ENCODE measurements at places on chromosomes 3 and 15.

GRCh38 chr3:103818800-103819199 lies 1384.0 kb downstream of the ZPLD1 start:
- no peak for DNase-seq

DNA sequence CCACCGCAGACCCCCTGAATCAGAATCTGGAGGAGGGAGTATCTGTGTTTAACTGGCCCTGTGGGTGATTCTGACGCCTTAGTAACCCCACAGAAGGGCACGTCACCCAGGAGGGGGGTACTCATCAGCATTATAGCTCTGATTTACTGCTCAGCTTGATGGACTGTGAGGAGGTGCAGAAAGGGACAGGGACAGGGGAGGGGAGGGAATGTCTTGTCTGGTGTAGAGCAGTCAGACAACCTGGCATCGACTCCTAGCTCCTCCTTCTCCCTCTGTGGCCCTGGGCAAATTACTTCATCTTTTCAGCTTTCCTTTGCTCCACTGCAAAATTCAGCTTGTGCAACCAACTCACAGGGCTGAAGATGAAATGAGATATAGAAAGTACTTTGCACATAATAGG lies 42.3 kb upstream of the GLCE start:
- DNase-seq, result no peak

- DNase-seq, result no peak
Measured at GRCh38 chr15:28936081-28936480, 50.3 kb downstream of the APBA2 start.

DNA sequence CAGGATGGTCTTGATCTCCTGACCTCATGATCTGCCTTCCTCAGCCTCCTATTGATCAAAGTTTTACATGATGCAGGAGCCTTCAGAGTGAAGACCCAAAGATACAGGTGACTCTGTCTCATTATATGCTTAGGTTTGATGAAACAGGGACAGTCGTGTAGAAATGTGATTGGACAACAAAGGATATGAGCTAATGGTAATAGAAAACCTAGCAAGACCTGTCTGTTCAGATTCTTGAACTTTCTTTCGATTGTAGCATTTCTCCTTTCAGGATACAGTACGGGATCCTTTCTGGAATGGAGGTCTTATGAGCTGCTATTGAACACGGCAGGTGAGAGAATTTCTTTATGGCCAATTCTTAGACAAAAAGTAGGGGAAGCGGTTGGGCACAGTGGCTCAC lies at the start of gene ACKR2:
ACKR2 (plus strand) TSS at position 244 of the 400 bp plus-strand sequence. CDS start 55,058 bp downstream, outside the sequence.
- no peak for DNase-seq

DNA sequence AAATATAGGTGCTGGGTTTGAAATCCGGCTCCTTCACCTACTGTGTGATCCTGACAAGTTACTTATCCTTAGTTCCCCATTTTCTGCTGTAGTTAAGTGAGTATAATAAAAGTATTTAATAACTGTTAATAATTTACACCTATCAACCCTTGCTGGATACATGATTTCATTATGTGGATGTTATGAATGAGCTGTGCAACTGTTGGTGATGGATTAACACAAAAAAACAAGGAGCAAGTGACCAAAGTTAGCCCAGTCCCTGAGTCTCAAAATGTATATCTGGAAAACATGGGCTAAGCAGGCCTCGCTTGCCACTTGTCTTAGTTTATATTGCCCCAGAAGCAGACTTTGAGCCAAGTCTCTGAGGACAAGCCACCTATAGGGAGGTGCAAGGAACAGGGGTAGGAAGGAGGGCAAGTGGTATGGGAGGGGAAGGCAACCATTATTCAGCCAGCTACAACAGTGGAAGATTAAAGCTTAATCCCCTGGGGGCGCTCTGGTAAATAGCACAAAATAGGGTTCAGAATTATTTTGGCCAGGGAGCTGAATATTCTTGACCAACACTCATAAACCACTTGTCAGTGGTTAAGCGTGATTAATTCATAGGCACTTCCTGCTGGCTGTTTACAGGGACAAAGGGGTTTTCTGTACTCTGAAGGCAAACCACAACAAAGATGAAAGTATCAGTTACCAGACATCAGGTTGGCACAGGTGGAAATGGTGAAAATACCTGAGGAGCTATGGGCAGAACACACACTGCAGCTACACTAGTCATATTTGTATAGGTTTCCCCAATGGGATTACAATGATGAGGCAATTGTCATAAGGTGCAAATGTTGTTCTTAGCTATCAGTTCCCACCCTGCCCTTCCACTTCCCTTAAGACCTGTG lies 76.2 kb downstream of the TRIM42 start:
- no peak for DNase-seq

All from AG20443 (cell line).